ENCODE measurements at places on chromosomes 7 and 10.

DNA sequence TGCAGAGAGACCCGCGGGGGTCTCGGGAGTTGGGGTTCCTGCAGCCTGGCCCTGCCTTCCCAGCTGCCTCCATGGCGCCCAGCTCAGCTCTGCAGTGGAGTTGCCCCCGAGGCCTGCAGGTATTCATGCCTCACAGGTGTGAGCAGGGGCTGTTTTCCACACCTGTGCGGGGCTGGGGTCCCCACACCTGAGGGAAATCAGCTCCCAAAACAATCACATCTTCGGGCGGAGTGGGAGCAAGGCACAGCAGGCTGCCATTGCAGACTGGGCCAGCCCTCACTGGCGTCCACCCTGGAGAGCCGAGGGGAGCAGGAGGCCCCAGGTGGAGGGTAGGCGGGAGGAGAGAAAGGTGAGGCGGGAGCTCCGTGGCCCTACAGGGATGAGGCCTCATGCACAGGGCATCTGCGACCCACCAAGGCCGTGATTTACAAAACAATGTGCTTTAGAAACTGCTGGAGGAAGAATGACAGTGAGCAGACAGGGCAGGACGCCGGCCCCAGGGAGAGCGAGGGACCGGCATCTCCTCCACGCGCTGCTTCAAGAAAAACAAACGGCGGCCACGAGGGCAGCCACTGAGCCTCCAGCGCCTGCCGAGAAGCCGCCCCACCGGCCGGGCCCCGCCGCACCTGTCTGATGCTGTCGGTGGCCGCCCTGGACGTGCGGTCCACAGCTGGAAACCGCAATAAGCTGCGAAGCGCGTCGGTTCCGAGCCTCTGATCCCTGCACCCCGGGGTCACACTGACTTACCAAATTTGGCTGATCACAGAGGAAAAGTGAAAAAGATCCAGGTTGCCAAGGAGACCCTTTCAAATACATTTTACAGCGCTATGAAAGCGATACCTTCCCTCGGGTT is 53.0 kb upstream of the PDGFA start:
- no peak for DNase-seq

GRCh38 chr10:48478980-48479811 is 125.7 kb downstream of the ARHGAP22 start:
- no peak for DNase-seq

- no peak for DNase-seq
Observed at GRCh38 chr7:51878865-51879264, 562.3 kb upstream of the COBL start.

GRCh38 chr10:30432622-30433305 is 1.2 kb upstream of the MAP3K8 start:
- DNase-seq: no peak

GRCh38 chr7:52017802-52018679 is 701.4 kb upstream of the COBL start:
- no peak for DNase-seq

- no peak for DNase-seq
Observed at GRCh38 chr10:30589441-30589840, 40.1 kb downstream of the LYZL2 start.

DNA sequence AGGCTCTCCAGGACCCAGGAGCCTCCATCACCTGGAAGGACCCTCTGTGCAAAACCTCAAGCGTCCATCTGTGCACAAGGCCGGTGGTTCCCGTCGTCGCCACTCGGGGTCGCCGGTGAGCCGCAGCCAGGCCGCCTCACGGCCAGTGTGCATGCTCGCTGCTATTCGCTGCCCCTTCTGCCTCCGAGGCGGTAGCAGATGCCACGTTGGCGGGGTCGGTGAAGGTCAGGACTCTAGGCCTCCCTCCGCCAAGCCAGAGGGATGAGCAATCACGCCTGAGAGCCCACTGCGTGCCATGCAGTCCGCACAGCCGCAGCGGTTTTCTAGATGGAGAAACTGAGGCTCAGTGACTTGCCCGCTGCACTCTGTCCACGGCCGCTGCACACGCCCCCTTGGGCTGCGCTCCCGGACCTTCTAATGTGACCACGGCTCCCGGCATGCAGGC is 5.7 kb downstream of the UPK3B start:
- DNase-seq: no peak

DNA sequence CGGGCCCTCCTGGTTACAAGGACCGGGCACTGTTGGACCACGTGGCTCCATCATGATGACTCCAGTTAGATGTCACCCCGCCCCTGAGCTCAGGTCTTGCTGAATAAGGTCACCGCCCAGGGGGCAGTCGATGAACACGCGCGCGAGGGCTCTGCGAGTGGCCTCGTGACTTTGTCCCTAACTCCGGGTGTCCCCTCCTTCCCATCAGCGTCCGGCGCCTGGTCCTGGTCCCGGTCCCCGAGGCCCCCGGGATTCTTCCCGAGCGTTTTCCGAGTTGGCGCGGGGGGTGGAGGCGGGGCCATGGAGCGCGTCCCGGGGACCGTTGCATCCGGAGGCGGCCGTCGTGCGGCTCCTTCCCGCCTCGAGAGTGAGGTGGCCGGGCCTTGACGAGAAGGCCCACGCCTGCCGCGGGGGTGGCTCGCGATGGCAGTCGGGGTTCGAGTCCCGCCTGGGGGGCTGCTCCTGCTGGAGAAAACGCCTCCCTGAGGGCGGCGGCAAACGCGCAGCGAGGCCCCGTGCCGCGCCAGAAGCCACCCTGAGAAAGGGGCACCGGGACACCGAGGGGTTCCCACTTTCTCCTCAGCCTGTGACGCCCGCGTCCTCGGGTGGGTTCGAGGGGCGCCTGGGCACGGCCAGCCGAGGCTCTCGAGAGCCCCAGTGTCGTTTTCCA is 569 bp upstream of the NPTX2 start:
- no peak for DNase-seq

DNA sequence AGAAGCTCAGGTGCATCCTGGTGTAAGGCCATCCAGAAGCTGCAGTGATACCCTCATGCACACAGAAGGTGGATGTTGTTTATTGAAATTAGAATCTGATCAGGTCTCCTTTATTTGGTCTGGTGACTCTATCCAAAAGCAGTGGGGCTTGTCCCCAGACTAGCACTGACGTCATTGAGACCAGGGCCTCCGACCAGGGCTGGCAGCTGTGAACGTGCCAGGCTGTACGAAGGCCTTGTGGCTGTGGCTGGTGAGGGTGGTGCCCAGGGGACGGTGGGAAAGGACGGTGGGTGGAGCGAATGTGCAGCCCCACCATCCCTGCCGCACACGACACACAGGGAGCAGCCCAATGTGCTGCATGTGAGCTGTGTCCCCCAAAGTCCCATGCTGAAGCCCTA is 160.0 kb downstream of the ADARB2 start:
- DNase-seq: no peak

DNA sequence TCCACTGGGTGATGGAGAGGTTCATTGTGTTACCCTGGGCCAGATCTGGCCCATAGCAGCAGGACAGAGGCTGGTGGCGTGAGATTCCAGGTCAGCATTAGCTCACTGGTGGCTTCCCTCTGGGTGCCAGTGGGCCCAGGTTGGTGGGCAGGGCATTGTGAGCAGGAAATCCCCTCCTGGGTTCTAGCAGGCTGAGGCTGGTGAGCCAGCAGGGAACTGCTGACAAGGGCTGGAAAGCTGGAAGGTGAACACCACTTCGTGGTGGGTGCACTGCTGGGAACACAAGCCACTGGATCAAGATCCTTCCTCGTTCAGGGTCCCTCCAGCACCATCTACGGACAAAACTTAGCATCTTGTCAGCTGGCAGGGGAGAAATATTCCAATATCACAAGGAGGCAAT is 259.2 kb upstream of the FZD1 start:
- no peak for DNase-seq

- DNase-seq: no peak
Observed at GRCh38 chr7:131826960-131827359, 270.5 kb upstream of the PODXL start.

DNA sequence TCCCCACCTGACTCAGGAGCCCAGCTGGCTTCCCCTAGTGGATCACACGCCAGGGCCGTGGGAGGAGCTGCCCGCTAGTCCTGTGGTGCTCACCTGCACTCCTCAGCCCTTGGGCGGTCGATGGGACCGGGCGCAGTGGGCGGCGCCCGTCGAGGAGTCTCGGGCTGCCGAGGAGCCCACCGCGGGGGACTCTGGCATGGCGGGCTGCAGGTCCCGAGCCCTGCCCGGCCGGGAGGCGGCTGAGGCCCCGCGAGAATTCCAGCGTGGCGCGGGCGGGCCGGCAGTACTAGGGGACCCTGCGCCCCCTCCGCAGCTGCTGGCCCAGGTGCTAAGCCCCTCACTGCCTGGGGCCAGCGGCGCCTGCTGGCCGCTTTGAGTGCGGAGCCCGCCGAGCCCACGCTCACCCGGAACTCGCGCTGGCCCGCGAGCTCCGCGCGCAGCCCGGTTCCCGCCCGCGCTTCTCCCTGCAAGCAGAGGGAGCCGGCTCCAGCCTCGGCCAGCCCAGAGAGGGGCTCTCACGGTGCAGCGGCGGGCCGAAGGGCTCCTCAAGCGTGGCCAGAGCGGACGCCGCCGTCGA is 367.9 kb downstream of the TYW1 start:
- DNase-seq: no peak

DNA sequence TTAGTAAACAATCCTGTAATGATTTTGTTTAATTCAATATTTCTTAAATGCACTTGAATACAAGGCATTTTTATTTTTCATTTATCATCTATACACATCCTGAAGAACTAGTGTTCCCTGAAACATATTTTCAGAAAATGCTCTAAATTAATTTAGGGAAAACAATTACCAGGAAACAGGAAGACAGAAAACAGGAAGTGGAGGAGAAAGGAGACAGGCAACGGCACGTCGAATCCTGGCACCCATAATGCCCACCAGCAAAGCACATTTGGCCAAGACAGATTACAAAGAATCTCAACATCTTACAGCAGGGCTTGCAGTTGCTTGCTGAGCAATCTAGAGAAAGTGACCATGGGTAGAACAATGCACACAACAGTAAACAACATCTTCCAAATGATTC is 571.1 kb downstream of the GRID1 start:
- no peak for DNase-seq

DNA sequence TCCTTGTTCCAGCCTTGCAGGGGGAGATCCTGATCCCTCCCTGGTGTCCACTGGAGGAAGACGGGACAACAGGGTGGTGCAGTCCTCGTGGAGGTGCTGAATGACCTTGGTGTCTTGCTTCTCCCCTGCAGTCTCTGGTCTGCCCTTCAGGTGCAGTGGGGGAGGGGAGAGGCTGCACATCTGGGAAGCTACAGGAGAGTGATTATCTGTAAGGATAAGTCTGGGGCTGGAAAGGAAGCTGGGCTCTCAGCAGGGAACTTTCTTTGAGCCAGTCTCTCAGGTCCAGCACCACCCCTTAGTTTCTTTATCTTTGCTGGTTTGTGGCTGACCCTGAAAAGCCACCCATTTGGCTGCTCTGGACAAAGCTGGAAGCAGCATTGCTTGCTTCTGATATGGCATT is 275.6 kb downstream of the CCSER2 start:
- no peak for DNase-seq

- no peak for DNase-seq
Observed at GRCh38 chr7:50937727-50938126, 155.0 kb upstream of the GRB10 start.

DNA sequence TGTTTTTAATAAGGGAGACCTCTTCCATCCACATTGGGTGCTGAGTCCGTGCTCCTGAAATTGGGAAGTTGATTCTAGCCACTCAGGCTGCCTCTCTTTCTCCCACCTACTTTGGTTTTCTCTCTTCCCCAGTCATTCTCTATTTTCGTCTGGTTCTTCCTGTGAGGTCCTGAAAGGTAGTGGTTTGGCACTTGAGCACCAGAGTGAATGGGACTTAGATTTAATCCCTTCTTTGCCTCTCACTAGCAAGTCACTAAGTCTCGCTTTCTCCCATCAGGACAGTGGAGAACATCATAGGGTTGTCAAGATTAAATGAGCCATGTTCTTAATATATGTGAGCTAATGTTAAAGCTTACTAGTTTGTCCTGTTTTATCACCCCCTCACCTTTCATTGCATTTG is 4.0 kb upstream of the AASS start:
- DNase-seq: no peak

- no peak for DNase-seq
Observed at GRCh38 chr10:100318207-100318606, 11.8 kb downstream of the PKD2L1 start.

GRCh38 chr10:613271-614138 is 76.0 kb downstream of the DIP2C start:
- no peak for DNase-seq

DNA sequence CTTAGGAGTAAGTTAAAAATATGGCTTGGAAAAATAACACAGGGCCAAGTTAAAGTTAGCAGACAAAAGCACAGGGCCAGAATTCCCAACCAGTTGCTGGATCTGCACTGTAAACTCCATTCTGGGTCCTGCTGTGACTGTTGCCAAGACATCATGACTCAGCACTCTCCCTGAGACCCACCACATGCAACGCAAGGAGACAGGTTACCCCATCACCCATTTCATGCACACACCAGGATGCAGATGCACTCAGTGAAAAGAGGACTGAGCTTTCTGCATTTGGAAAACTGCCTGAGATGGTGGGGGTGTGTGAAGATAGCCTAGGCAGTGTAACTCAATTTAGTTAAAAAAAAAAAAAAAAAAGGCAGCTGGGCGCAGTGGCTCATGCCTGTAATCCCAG is 97.6 kb upstream of the ZNF438 start:
- DNase-seq: no peak

DNA sequence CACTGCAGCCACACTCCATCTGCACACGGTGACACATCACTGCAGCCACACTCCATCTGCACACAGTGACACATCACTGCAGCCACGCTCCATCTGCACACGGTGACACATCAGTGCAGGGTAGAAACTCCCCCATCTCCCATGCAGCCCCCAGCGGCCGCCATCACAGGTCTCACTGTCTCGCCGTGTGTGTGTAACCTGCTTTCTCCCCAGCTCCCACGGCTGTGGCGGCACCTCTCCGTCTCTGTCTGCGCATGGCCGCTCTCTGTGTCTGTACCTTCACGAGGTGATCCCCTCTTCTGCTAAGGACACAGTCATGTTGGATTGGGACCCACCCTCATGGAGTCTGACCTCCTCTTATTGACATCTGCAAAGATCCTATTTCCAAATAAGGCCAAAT is 527.4 kb downstream of the PTPRN2 start:
- DNase-seq: no peak

DNA sequence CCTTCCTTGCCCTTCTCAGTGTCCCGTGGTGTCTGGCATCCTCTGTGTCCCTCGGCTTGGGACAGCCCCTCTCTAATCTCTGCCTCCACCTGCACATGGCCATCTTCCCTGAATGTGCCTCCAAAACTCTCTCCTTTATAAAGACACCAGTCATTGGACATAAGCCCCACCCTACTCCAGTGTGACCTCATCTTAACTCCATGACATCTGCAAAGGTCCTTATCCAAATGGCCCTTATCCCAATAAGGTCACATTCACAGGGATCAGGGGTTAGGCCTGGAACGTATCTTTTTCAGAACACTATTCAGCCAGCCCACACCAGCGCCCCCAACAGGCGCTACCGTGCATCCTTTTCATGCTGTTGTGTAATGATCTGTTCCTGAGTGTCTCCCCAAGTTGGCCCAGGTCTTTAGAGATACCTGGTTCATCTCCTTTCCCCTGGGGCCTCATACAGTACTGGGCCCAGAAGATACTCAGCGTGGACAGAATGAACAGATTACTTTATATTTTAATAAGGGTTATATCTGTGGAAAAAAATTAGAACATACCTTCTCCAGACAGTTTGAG is 132.6 kb upstream of the ADAM12 start:
- no peak for DNase-seq
